A549 treated with GW870086 at 1 μM for 4 hours (cell line): ENCODE measurements at places on chromosomes 6 and 20. TPM values are rescaled to one million over a fixed set of nuclear protein-coding genes. Genes with fewer than 3 reads are reported as not detected.

The GNRH2 gene
- 0.29 to 0.59 TPM (median 0.32 TPM) in 4 of 5 replicates, not detected in the other for total RNA-seq

The ERVFRD-1 gene
- not detected in 5 replicates for total RNA-seq

The RAB44 gene
- total RNA-seq, result 0.02 to 0.06 TPM (median 0.05 TPM) in 4 of 5 replicates, not detected in the other

The SLC17A9 gene
- 0.09 to 0.19 TPM in 2 of 5 replicates, not detected in the others for total RNA-seq

The TMEM200A gene
- total RNA-seq, result 0.07 to 0.11 TPM (median 0.08 TPM) in 5 replicates

The UBE2J1 gene
- total RNA-seq, result 13.1 to 16.8 TPM (median 15.8 TPM) in 5 replicates

The OPN5 gene
- total RNA-seq, result not detected in 5 replicates

The ANGPT4 gene
- total RNA-seq, result 0.06 to 0.07 TPM in 2 of 5 replicates, not detected in the others

The GATA5 gene
- total RNA-seq, result 0.37 to 0.88 TPM (median 0.64 TPM) in 5 replicates

The ZSWIM1 gene
- total RNA-seq, result 4.8 to 6.4 TPM (median 5.8 TPM) in 5 replicates

The HLA-DRB1 gene
- not detected in 5 replicates for total RNA-seq

The PSMB8 gene
- total RNA-seq, result 18.2 to 24.9 TPM (median 19.5 TPM) in 5 replicates

The GSTA3 gene
- not detected in 5 replicates for total RNA-seq

The POM121L2 gene
- not detected in 5 replicates for total RNA-seq

The SPDEF gene
- total RNA-seq, result 1.2 to 2.1 TPM (median 1.9 TPM) in 5 replicates

The FBXO9 gene
- 28.5 to 39.2 TPM (median 36.3 TPM) in 5 replicates for total RNA-seq

The SLC2A10 gene
- not detected in 5 replicates for total RNA-seq

The CST4 gene
- not detected in 5 replicates for total RNA-seq

The TRIM10 gene
- not detected in 5 replicates for total RNA-seq

The NEURL2 gene
- total RNA-seq, result 0.99 to 1.3 TPM (median 1.1 TPM) in 5 replicates

The DNAJC5 gene
- 23.7 to 30.3 TPM (median 28.4 TPM) in 5 replicates for total RNA-seq

The BPIFB1 gene
- 0.08 to 0.10 TPM in 2 of 5 replicates, not detected in the others for total RNA-seq

The DNAAF9 gene
- total RNA-seq, result 4.9 to 6.8 TPM (median 5.7 TPM) in 5 replicates

The DBNDD2 gene
- 25.1 to 32.4 TPM (median 27.5 TPM) in 5 replicates for total RNA-seq

The CLPSL1 gene
- not detected in 5 replicates for total RNA-seq

The CLIC5 gene
- total RNA-seq, result 0.10 TPM in 1 of 5 replicates, not detected in the others

The CST11 gene
- total RNA-seq, result not detected in 5 replicates

The MUC22 gene
- total RNA-seq, result 0.02 TPM in 1 of 5 replicates, not detected in the others

The FAM83C gene
- total RNA-seq, result 0.06 to 0.14 TPM (median 0.08 TPM) in 5 replicates

The GSTA2 gene
- total RNA-seq, result not detected in 5 replicates

The VSX1 gene
- total RNA-seq, result 0.43 to 1.1 TPM (median 0.61 TPM) in 5 replicates

The MAK gene
- 0.09 to 0.29 TPM (median 0.15 TPM) in 5 replicates for total RNA-seq

The TXLNB gene
- total RNA-seq, result not detected in 5 replicates

The F13A1 gene
- not detected in 5 replicates for total RNA-seq

The TP53TG5 gene
- total RNA-seq, result not detected in 5 replicates

The CAGE1 gene
- 0.20 TPM in 1 of 5 replicates, not detected in the others for total RNA-seq

The FNDC11 gene
- total RNA-seq, result 0.13 to 0.54 TPM (median 0.21 TPM) in 5 replicates

The ZNF311 gene
- 0.09 to 0.27 TPM (median 0.16 TPM) in 5 replicates for total RNA-seq

The PTCRA gene
- total RNA-seq, result not detected in 5 replicates

The ZSCAN23 gene
- not detected in 5 replicates for total RNA-seq

The HLA-DQA1 gene
- total RNA-seq, result not detected in 5 replicates

The PXMP4 gene
- total RNA-seq, result 4.9 to 6.8 TPM (median 5.4 TPM) in 5 replicates

The LTA gene
- total RNA-seq, result 0.17 to 0.34 TPM in 2 of 5 replicates, not detected in the others

The CITED2 gene
- total RNA-seq, result 15.7 to 30.3 TPM (median 22.9 TPM) in 5 replicates

The CD109 gene
- total RNA-seq, result 36.3 to 70.4 TPM (median 59.2 TPM) in 5 replicates

The CALHM4 gene
- total RNA-seq, result not detected in 5 replicates

The DDX43 gene
- total RNA-seq, result not detected in 5 replicates

The OPRM1 gene
- not detected in 5 replicates for total RNA-seq

The HCK gene
- total RNA-seq, result 0.06 to 0.18 TPM (median 0.14 TPM) in 5 replicates

The SLC26A8 gene
- total RNA-seq, result not detected in 5 replicates
